Psoas muscle (tissue), 8 donors: ENCODE measurements at places on chromosomes 7 and 10. TPM values are rescaled to one million over a fixed set of nuclear protein-coding genes. Genes with fewer than 3 reads are reported as not detected.

The EBF3 gene
- total RNA-seq: 8.5 TPM

DNA sequence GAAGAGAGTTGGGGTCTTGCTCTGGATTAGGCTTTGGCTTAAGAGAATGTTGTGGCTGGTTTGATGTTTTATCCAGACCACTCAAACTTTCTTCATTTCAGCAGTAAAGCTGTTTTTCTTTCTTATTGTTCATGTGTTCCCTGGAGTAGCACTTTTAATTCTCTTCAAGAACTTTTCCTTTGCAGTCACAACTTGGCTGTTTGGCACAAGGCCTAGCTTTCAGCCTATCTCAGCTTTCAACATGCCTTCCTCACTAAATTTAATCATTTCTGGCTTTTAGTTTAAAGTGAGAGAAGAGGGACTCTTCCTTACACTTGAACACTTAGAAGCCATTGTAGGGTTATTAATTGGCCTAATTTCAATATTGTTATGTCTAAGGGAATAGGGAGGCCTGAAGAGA, 18.1 kb downstream of the CCDC126 start:
- DNase-seq: no peak

- no peak for DNase-seq
Measured at GRCh38 chr7:70923181-70923845, 208.6 kb upstream of the GALNT17 start.

DNA sequence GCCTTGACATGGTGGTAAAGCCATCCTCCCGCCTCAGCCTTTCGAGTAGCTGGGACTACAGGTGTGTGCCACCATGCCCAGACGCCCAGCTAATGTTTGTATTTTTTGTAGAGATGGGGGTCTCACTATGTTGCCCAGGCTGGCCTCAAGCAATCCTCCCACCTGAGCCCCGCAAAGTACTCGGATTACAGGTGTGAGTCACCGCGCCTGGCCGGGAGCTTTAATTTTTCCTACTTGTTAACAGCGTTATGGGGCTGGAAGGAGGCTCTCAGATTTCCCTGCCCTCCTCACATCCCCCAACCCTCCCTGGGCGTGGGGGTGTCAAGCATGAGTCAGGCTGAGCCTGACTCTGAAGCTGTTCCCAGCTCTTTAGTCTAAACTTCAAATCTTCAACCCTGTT, 8.3 kb downstream of the ALKBH4 start:
- DNase-seq: no peak

DNA sequence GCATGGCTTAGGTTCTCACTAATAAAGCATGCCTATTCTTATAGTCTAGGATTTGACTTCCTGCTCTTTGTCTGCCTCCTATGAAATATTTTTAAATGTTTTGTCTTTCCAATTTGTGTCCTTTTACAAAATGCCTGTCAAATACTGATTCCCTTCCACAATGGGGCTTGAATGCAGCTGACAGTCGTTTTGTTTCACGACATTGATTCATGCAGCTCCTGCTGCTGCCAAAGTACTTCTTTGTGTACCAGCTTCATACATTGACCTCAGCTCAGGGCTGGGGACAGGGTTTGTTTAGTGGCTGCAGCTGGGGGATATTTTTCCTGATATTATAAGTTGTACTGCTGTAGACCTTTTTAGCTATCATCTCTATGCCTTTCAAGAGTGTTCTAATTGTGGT, 371.9 kb upstream of the CHRM2 start:
- no peak for DNase-seq

- DNase-seq: no peak
Measured at GRCh38 chr7:140694592-140694991, 1.9 kb upstream of the NDUFB2 start.

GRCh38 chr7:157401567-157402387, 65.0 kb downstream of the DNAJB6 start:
- no peak for DNase-seq

DNA sequence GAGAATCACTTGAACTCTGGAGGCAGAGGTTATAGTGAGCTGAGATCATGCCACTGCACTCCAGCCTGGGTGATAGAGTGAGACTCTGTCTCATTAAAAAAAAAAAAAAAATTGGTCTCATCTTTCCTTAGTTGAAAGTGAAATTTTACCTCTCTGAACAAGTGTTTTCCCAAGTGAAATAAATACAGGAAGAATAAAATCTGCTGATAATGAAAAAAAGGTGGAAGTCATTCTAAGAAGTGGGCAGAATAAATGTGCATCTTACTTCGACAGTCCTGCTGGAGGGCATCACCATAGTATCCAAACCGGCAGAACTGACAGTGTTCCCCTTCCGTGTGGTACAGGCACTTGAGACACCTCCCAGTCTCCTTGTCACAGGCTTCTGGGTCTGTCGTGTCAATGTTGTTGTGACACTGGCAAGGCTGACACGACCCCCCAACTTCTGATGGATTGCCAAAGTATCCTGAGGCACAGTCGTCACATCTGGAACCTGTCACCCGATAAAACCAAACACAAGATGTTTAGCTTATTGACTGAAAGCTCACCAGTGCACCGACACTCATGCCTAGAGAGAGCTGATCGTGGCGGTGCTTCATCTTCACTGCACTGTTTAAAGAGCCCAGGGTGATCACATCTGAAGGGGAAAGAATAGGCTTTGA, 49.6 kb downstream of the LAMB1 start:
- no peak for DNase-seq
